Stimulated activated CD4-positive, alpha-beta T cell treated with anti-CD3 and anti-CD28 coated beads, TNF-alpha, amount 100 ng/mL, for 1 hour (primary cell): ENCODE measurements at places on chromosomes 4 and X.

GRCh38 chrX:63361494-63361893, 10.4 kb upstream of the SPIN4 start:
- no peak for DNase-seq

- no peak for DNase-seq
These were observed 76.2 kb downstream of the UNC5C start for GRCh38 chr4:95472534-95472933.

DNA sequence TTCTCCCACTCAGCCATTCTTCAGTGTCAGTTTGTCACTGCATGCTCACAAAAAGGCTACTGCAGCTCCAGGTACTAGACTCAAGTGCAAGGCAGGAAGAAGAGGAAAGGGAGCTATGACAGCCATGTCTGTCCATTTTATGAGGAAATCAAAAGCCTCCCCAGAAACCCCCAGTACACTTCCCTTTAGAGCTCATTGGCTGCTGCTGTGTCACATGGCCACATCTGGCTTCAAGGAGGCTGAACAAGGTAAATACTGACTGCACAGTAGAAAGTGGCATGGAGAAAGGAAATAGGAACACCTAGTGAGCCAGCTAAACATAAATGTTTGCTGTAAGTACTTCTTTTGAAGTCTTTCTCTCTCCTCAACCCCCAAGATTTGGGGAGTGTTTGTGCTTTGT, 67.2 kb upstream of the FRAS1 start:
- no peak for DNase-seq

DNA sequence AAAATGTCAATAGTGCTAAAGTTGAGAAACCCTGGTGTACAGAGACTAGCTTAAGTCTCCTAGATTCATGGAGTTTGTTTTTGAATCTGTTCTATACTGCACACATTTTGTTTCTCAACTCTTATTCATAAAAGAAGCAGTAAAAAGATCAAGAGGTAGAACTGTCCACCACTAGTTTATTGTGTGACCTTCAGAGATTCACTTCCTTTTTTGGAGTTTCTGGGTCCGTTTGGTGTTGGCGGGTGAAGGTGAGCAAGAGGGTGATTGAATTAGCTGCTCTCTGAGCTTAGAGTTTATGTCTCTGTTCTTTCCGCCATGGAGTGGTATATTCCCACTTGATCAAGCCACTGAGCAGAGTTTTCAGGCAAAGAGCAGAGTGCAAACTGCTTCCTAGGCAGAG, 21.4 kb upstream of the PLAC1 start:
- no peak for DNase-seq

GRCh38 chrX:137195991-137196390, 162.2 kb upstream of the GPR101 start:
- DNase-seq, result no peak

DNA sequence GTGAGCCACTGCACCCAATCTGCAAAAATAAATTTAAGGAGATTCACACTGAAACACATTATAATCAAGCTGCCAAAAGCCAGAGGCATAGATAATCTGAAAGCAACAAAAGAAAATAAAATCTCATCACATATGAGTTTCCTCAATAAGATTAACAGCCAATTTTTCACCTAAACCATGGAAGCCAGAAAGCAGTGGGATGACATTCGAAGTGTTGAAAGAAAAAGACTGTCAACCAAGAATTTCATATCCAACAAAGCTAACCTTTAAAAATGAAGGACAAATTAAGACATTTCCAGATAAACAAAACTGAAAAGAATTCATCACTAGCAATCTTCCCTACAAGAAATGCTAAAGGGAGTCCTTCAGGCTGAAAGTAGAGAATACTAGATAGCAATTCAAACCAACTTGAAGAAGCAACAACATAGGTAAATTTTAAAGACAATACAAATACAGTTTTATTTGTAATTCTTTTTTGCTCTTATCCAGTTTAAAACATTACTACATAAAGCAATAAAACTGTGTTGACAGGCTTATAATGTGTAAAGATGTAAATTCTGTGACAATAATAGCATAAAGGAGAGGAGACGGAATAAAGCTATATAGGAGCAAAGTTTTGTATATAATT, 23.1 kb upstream of the KLHL8 start:
- DNase-seq, result no peak

DNA sequence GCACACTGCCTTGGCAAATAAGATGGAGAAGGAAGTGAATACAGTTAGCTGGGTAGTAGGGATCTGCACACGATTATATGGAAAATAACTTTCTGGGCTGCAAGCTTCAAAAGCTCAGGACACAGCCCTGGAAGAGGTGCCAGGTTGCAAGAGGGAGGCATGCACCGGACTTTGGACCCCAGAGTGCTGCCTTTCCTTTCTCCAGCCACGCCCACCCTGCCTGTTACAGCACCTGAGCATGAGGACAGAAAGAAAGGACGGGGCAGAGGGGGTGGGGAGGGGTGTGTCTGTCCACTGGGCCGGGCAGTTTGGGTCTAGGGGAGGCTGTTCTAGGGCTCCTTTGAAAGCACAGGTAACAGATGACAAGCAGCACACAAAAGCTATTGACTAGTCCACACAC, 152.8 kb downstream of the ENPP6 start:
- no peak for DNase-seq

DNA sequence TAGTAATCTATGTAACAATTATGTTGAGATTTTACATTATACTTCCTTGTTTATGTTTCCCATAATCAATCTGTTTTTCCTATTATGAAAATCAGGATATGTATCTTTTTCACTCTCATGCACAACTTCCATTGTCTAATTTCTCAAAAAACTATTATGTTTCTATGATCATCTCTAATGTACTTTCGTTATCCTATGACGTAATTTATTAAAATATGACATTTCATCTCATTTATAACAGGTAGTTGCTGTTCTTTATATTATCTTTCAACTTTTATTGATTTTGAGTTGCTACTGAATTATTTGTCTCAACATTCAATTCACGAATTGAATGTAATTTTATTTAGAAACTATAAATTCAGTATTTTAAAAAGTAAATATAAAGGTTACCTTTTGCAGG, 100.8 kb upstream of the MAGEB18 start:
- no peak for DNase-seq

- peak; percentile 9 for DNase-seq
These were observed 21.2 kb downstream of the HERC3 start for GRCh38 chr4:88613417-88613875.

GRCh38 chr4:85681221-85681657, 206.3 kb downstream of the ARHGAP24 start:
- no peak for DNase-seq

GRCh38 chr4:9804918-9805317, 23.5 kb downstream of the DRD5 start:
- no peak for DNase-seq

DNA sequence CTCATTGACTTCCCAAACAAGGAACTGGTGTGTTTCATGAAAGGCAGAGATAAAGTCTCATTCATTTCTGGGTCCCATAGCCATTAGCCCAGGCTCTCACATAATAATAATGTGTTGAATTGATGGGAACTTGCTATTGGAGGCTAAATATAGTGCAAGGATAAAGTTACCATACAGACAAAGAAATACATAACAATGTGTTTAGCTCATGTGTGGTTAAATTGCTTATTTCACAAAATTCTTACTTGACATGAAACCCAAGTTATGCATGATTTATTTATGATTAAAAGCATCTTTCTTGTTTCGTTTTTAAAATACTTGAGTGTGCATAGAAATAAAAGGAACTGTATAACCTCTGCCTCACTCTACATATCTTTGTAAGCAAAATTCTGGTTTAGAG, 37.3 kb upstream of the LPAR4 start:
- DNase-seq, result no peak

DNA sequence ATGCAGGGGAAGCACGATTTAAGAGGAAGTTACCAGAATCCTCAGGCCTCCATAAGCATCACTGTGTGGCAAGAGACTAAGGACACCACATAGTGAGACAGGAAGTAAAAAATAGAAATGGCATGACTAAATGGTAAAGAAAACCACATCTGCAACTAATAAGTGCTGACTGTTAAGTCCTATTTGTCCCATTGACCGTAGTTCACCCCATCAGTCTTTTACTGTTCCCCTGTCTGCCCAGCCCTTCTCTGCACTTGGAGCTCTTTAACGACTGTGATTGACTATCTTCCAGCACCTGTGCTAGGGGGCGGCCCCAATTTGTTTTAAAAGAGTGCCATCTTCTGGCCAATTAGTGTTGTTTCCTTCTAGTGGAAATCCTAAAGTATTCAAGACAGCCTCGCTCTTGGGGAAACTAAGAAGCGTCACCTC, 94.2 kb downstream of the MAOA start:
- DNase-seq, result peak; percentile 4

- no peak for DNase-seq
These were observed 61.0 kb downstream of the CHST7 start for GRCh38 chrX:46634577-46634976.

- no peak for DNase-seq
These were observed 30.0 kb downstream of the CLCN3 start for GRCh38 chr4:169650227-169650936.

DNA sequence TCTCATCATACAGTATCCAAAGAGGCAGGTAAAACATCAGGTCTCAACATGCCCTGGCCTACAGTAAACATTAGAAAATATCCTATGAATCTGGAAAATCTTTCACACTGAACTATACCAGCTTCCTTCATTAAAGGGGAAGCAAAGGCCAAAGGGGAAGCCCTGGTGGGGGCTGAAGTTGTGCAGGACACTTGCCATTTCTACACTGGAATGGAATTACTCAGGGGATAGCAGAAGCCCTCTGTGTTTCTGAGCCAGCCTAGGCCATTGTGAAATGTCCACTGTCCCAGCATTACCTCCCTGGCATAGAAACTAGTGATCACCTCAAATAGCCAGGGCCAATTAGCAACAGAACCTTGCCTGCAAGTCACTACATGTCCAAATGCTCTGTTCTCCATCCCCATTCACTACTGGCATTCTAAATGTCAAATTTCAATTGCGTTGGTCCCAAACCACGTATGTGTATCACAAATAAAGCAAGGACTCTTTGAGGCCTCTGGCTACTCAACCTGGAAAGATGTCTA, 429.9 kb downstream of the AFF2 start:
- no peak for DNase-seq

GRCh38 chrX:51867626-51868025, 25.8 kb upstream of the MAGED1 start:
- no peak for DNase-seq

GRCh38 chrX:151239751-151240150, 63.4 kb downstream of the GPR50 start:
- DNase-seq, result no peak

- DNase-seq, result no peak
These were observed 181.3 kb downstream of the VEGFC start for GRCh38 chr4:176611381-176611780.

GRCh38 chr4:94544811-94545210, 93.1 kb downstream of the PDLIM5 start:
- DNase-seq, result no peak

- DNase-seq, result no peak
These were observed 419 bp upstream of the RPGR start for GRCh38 chrX:38327775-38328081.

DNA sequence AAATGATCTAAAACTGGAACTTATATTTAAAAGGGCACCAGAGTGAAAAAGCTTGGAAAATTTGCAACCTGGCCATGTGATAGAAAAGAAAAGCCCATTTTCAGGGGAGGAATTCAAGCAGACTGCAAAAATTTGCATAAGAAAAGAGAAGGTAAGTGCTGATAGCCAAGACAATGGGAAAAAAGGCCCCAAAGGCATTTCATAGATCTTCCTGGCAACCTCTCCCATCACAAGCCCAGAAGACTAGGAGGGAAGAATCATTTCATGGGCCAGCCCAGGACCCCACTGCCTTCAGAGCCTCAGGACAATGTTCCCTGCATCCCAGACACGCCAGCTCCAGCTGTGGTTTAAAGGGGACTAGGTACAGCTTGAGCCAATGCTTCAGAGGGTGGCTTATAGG, 887.3 kb upstream of the DIAPH2 start:
- DNase-seq, result no peak

DNA sequence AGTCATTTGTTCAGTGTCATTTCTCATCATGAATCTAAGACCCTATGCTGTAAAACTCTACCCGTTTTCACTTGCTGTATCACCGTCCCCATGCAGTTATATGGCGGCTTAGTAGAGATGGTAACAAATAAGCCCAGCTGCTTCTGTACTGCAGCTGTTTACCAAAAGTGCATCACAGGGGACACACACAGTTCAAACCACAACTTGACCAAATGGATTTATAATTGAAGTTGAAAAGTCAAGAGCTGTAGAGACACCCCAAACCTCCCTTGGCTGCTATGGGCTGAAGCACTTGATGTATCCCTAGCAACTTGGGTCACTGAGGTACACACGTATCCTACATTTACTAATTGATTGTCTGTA, 219.0 kb upstream of the FGF13 start:
- DNase-seq, result no peak

GRCh38 chr4:83272900-83273299, 11.7 kb downstream of the COQ2 start:
- no peak for DNase-seq

DNA sequence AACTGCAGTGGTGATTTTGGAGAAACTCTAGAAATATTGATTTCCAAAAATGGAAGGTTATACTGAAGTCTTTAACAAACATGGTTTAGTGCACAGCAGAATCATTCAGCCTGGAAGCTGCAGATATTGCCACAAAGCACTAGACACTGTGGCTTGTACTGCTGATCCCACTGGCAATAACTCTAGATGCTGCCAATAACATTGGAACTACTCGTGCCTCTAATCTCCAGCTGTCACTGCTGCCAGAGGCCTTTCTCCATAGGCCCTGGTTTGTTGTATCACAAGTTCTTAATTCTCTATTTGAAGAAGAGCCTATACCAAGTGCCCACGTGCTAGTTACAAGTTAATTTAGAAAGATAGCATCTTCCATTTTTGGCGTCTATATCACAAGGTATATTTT, 19.3 kb downstream of the DMP1 start:
- DNase-seq, result no peak

DNA sequence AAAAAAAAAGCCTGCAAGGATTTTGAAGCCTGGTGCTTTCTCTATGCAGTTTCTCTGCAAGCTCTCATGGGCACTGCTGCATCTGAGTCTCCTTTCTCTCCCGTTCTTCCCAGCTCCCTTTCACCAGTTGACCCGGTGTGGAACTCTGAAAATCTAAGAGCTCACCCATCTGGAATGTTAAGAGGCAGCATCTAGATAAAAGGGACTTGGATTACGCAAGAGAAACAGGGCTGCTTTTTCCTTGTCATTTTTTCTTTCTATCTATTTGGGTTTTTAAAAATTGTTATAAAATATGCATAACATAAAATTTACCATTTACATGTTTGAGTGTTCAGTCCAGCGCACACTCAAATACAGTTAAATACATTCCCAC, 95.2 kb upstream of the RPS6KA3 start:
- DNase-seq, result no peak

GRCh38 chr4:6586715-6587325, 11.8 kb downstream of the MAN2B2 start:
- DNase-seq, result no peak

- no peak for DNase-seq
These were observed 45.5 kb upstream of the FAM241A start for GRCh38 chr4:112099701-112100297.

GRCh38 chr4:87025614-87026041, 90.8 kb downstream of the AFF1 start:
- no peak for DNase-seq

- no peak for DNase-seq
These were observed 342.9 kb upstream of the ADGRL3 start for GRCh38 chr4:60857130-60857753.

GRCh38 chrX:133402042-133402453, 13.2 kb downstream of the GPC4 start:
- DNase-seq, result no peak

GRCh38 chr4:146098978-146099377, 76.5 kb upstream of the LSM6 start:
- no peak for DNase-seq

- DNase-seq, result no peak
These were observed 27.4 kb upstream of the JADE3 start for GRCh38 chrX:46884799-46885198.
